ENCODE measurements at places on chromosomes 4 and X.

- peak; percentile 94 for DNase-seq
Measured at GRCh38 chr4:24472514-24473308, 111.6 kb downstream of the DHX15 start.

DNA sequence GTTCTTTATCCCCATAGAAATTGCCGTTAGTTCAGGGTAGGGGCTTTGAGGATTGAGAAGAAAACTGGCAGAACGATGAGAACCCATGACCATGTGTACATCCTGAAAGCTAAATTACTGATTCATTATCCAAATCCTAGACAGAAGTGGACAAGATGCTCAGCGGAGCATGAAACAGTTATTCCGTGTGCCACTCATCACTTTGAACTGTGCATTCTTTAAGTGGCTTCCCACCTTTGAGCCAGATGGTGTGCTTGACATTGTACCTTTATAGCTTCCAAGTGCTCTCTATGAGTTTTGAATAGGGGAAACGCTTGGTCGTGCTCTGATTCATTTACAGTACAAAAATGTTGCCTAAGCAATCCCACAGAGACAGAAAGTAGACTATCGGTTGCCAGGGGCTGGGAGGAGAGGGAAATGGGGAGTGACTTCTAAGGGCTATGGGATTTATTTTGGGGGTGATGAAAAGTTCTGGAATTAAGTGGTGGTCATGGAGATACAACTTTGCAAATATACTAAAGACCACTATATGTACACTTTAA is 100.0 kb downstream of the DOCK11 start:
- DNase-seq = no peak

DNA sequence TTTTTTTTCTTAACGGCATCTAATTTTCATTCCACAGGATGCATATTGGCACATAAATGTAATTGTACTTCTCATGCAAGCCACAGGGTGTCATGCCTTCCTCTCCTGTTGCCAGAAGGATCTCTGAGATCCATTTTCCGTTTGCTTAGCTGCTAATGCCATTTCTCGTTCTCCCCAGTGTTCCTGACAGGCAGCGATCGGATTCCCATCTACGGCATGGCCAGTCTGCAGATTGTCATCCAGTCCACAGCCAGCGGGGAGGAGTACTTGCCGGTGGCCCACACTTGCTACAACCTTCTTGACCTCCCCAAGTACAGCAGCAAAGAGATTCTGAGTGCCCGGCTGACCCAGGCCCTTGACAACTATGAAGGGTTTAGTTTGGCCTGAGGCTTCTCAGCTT is 8.9 kb upstream of the NAP1L5 start:
- peak; percentile 36 for DNase-seq

DNA sequence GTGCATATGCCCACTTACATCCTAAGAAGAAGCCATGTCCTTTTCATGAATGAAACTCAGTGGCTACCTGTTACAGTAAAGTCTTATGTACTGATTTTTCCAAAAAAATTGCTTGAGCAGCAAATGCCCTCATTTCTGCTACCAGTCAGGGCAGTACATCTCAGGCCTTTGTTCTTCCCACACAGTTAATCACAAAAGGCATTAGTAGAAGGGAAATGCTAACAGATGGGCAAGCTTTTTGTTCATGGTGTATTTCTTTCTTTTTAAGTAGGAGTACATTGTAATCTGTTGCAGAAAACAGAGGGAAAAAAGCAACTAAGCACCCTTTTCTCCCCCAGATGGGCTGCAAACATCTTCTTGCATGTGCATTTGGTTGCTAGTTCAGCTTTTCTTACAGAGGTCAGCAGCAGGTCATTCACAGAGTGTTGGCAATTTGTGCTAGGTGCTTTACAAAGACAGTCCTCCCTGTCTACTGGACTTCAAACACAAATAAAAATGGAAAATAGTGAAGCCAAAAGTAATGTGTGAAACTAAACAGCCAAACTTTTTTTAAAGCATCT is 373.4 kb downstream of the PRDM5 start:
- no peak for DNase-seq

GRCh38 chr4:24853142-24853541 is 57.8 kb downstream of the SOD3 start:
- no peak for DNase-seq

DNA sequence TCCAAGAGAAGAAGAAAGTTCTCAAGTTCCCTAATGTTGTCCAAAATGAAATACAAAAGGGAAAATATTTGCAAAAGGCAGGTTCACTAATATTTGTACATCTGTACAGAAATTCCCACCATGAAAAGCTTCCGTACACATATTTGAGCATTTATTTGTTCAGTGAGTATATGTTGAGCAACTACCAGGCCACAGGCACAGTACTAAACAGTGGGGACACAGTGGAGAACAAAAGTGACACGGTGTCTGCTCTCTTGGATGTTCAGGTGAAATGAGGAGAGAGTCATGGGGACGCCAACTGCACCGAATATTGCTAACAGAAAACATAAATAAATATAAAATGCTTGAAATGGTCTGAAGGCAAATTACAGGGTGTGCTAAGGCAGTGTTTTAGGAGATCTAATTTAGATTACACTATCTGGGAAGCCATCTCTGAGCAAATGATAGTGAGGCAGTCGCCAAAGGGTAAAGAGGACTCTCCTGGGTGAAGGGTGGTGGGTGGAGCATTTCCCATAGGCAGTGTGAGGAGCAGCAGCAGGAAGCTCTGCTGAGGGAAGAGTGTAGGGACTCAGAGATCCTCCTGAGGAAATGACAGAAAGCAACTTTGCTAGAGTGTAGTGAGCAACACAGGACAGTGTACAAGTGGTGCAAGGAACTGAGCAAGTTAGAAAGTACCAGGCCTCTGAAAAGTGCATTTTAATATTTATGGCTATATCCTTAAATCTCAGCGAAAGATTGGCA is 375.2 kb downstream of the GALNTL6 start:
- no peak for DNase-seq

- DNase-seq = no peak
Measured at GRCh38 chrX:17836830-17837229, 24.3 kb downstream of the RAI2 start.

DNA sequence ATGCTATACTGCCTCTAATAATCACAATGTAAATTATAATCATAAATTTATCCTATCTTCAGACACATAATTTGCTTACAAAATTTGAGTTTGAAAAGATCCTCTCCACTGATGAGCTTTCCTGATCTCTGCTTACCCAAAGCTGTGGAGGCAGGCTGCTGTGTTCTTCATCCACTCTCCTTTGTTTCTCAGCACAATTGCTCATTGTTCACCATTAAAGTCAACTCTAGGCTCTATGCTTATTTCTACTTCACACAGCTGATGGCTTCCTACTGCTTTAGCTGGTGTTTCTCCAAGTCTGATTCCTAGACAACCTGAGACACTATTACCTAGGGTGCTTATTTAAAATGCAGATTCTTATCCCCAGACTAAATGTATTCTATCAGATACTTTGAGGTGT is 319.7 kb downstream of the PCDH18 start:
- DNase-seq = no peak

- no peak for DNase-seq
Measured at GRCh38 chr4:152929888-152930287, 6.2 kb upstream of the FHDC1 start.

DNA sequence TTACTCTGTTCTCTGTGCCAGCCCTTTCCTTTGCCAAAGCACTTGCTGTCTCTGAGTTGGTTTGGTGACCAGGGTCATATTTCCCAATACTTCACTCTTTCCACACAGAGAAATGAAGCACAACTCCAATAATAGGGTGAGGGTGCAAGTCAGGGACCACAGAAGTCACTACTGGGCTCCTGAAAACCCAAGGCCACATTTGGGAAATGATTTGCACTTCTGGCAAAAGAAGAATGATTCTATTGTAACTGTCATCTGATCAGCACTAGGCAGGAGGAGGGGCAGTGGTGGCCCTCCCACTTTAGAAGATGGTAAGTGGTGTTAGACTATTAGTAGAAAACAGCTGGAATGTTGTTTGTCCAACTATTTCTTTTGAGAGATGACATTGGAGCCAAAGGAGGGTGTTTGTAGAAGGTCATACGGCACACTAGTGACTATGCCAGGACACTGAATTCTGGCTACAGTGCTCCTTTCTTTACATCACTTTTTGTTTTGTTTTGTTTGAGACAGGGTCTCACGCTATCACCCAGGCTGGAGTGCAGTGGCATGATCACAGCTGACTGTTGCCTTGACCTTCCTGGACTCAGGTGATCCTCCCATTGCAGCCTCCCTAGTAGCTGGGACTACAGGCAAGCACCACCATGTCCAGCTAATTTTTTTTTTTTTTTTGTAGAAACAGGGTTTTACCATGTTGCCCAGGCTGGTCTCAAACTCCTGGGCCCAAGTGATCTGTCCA is 10.8 kb upstream of the HADH start:
- no peak for DNase-seq

- no peak for DNase-seq
Measured at GRCh38 chr4:70885174-70885573, 17.0 kb upstream of the MOB1B start.

DNA sequence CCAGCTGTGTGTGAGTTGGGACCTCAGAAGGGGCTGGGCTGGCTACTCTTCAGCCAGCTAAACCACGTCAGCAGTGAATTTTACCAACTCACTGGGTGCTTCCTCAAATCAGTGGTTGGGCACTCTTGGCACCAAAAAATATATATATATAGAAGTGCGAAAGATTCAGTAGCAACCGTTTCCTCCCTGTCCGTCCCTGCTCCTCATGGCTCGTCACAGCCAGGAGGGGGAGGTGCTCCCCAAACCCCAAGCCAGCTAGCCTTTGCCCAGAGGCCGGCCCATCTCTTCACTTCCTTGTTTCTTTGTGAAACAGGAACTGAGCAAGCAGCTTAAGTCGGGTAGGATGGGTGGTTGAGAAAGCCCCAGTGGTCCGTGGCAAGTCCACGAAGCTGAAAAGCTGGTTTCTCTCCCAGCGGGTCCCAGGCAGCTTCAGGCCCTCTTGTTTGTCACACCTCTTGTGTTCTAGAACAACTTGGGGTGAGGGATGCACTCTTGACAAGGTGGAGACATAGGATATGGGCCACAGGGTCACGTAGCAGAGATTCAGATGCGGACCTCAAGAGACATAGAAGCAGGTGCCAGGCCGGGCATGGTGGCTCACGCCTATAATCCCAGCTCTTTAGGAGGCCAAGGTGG is 6.8 kb upstream of the SASH3 start:
- DNase-seq = peak; percentile 53

GRCh38 chrX:4110964-4111363 is 397.5 kb upstream of the PRKX start:
- DNase-seq = no peak

DNA sequence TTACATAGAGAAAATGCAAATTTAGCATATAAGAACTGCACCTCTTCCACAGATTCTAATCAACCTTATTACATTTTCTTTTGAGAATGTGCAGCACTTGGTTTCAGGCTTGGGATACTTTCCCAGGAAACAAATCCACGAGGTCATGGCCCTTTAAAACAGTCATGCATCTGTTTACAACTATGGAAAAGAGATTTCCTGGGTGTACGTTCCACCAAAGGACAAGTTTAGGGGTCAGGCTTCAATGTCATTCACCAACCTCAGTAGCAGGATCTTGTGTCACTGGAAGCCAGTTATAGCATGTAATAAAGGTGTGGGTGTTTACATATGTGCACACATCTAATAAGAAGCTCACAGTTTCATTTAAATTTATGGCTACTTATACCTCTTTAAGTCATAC is 30.7 kb downstream of the EREG start:
- DNase-seq = no peak

- no peak for DNase-seq
Measured at GRCh38 chrX:14032406-14032805, 2.7 kb upstream of the GEMIN8 start.

GRCh38 chr4:147160908-147161513 is 215.3 kb upstream of the TTC29 start:
- no peak for DNase-seq

GRCh38 chr4:123204737-123205136 is 191.9 kb upstream of the SPRY1 start:
- no peak for DNase-seq

DNA sequence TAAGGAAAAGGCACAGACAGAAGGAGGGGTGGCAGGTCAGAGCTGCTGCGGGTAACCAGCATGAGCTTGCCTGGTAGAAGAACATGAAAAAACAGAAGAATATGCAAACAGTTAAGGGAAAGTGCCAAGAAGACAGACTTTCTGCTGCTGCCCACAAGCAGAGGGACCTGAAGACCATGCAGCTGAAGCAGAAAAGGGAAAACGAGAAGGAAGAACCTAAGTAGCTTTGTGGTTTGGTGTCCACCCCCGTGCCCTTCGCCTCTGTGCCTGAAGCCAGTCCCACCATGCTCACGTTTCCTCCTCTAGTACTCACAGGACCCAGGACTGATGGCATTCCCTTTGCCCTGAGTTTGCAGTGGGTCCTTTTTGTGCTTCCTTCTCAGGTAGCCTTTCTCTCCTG is 62.8 kb downstream of the UBA6 start:
- DNase-seq = no peak

DNA sequence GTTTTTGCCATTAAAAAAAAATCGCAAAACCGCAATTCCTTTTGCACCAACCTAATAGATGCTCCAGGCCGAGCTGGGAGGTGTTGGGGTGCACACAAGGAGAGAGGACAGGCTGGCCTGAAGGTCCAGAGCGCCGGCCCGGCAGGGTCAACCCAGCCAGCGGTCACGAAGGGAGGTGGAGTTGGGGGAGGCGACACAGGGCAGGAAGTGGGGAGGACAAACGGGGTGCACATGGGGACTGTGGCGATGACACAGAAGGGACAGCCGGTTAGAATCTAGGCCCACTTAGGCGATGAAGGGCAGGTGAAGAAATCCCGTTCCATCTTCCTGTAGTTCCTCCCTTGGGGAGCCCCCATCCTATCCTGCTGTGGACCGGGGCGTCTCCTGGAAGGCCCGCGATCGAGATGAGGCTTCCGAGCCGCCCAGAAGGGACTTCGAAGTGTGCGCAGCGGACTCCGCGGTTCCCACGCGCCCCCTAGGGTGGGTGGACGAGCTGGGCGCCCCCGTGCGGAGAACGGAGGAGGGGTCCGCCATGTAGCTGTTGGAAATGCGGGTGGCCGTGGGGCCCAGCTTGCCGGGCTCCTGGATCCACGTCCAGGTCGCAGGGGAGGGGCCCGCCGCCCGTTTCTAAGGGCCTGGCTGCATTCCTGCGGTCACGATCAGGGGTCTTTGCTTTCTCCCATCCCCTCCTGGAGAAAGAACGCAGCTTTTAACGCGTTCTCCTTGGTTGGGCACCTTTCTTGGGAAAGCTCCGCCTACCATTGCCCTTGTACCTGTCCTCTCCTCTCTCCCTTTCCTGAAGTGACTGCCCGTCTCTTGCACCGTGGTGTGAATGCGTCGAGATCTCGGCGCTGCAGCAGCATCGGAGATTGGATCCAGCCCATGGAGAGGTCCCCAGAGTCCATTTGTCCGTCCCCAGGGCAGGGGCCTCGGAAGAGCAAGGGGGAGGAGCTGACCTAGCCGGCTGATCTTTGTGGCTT is 17.0 kb upstream of the HPF1 start:
- DNase-seq = no peak

DNA sequence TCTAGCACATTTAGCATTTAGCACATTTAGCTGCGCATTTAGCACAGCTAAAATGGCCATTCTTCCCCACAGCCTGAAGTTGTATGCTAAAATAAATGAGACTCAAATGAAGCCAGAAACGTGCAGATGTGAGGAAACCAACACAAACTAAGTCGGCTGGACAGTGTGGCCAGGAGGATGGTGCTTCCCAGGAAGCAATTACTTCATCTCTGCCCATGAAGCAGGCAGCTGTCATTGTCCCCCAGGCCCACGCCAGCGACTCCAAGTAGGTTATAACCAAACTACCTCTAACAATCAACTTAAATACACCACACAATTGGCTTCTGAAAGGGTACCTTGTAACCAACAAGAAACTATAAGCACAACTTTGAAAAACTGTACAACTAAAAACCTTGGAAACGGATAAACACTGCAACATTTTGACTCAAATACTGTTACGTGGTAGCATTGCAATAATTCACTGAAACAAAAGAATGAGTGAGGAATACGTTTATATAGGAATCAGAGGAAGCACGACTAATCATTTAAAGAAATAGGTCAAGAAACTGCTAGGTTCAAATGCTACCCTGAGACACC is 39.2 kb downstream of the AFAP1 start:
- no peak for DNase-seq
